SIG-M5 (cell line): ENCODE measurements at places on chromosomes 6 and 20.

DNA sequence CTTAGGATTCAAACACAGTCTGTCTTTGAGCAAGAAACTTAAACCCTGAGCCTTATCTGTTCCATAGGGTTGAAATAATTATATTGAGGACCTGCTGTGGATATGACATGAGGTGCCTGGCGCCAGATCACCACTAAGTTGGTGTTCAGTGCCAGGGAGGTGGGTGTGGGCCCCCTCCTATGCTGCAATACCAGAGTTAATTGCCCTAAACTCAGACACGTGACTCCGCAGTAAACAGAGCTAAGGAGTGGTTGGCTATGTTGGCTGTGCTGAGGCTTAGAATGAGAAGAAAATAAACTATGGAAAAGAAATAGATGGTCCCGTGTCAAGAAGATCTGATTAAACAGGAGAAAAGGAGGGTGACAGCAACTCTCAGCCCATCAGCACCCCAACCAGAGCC is 419.4 kb upstream of the JARID2 start:
- no peak for DNase-seq

GRCh38 chr6:83578057-83578456 is 65.7 kb downstream of the PRSS35 start:
- DNase-seq: no peak

- DNase-seq: no peak
These were observed 12.4 kb downstream of the LY86 start for GRCh38 chr6:6600875-6601274.

DNA sequence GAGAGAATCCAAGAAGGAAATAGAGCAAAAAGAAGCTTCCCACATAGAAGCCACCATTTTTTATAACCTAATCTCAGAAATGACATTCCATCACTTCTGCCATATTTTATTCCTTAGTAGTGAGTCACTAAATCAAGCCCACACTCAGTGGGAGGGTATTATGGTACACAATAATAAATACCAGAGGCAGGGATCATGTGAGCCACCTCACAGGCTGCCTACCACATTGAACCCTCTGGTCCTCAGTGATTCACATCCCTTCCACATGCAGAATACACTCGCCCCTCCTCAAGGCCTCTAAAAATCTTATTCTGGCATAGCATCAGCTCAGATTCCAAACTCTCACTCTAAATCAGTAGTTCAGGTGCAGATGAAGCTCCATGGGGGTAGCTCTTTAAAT is 49.4 kb downstream of the TMC2 start:
- no peak for DNase-seq

DNA sequence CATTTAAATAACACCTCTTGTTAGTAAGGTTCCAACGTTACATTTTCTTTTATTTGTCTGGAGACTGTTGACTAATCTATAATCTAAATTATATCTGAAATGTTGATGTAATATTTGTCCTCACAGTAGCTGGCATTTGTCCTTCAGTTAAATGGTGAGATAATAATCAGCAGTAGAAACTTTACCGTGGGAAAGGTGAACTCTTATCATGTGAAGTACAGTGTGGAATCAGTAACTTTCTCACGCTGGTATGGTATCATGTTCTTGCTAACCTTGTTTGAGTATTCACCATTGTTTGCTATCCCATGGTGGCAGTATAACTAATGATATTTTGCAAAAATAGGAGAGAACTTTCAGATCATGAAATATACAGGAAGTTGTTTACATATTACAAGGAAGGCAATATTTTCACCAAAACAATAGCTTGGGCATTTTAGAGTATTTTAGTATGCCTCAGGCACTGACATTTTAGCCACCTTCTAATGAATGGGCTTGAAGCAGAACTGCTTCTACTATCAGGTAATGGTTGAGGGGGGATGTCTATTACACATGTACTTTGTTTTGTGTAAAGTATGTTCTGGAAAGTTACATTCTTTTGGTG is 4.8 kb downstream of the GMNN start:
- DNase-seq: no peak

- DNase-seq: no peak
These were observed 22.4 kb downstream of the MANBAL start for GRCh38 chr20:37311710-37312355.

DNA sequence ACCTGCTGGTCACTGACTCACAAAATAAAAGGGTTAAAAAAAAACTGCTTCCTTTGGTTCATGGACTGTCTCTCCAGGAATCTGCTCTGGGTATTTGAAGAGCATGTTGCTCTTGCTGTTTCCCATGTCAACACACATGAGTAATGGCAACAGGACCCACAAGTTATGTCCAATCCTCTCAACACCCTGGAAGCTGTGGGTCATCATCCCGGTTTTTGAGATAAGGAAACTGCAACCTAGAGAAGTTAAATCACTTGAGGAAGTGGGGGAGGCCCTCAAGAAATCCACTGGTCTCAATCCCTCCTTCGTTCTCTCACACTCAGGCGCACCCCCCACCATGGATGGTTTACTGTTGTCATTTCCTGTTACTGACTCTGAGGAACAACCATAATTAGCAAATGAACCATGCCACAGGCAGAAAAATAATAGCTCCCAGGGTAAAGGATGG is 12.4 kb downstream of the MAP1LC3A start:
- no peak for DNase-seq

GRCh38 chr20:35171753-35172433 is at the start of gene PROCR:
Gene PROCR (plus strand): TSS chr20:35172072. CDS start chr20:35172155, 83 bp downstream.
- DNase-seq: peak; percentile 54

GRCh38 chr6:41269166-41269565 is 17.3 kb downstream of the TREM1 start:
- DNase-seq: no peak

GRCh38 chr6:26030716-26031115 is 56.5 kb upstream of the HFE start:
- no peak for DNase-seq

DNA sequence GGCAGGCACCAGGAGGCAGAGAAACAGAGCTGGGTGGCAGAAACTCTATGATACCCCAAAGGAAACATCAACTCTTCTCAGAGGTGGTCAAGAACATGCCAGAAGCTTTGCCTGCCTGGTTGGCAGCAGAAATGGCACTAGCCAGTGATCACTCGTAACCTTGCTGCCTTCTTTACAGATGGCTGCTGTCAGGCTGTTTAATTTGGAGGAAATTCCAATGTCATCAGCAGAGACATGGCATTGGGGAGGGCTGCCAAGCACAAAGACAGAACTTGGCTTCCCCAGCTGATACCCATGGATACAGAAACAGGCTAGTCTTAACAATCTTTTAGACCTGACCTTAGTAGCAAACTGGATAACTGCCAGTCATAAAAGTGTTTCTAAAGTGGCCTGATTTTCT is 153.6 kb downstream of the GMPR start:
- DNase-seq: no peak

- no peak for DNase-seq
These were observed 323.3 kb downstream of the CDH4 start for GRCh38 chr20:61575151-61575937.

DNA sequence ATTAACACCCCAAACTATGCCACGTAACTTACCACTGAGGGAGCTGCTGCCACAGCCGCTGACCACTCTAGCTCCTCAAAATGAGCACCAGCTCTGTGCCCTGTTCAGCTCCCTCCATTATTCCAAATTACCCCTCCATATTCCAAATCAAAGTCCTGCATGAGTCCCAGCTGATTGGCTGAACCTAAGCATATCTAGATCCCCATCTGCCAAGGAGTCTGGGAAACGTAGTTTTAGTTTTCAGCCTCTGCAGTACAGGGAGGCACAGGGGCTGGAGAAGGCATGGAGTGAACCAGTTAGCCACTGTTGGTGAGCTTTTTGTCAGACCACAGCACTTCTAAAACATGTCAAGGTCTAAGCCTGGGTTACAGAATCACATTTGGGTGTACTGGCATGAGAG is 15.9 kb downstream of the UNC5CL start:
- no peak for DNase-seq

GRCh38 chr6:12137480-12137879 is 125.4 kb downstream of the HIVEP1 start:
- DNase-seq: no peak

- DNase-seq: no peak
These were observed 16.0 kb downstream of the WDR27 start for GRCh38 chr6:169685860-169686259.

DNA sequence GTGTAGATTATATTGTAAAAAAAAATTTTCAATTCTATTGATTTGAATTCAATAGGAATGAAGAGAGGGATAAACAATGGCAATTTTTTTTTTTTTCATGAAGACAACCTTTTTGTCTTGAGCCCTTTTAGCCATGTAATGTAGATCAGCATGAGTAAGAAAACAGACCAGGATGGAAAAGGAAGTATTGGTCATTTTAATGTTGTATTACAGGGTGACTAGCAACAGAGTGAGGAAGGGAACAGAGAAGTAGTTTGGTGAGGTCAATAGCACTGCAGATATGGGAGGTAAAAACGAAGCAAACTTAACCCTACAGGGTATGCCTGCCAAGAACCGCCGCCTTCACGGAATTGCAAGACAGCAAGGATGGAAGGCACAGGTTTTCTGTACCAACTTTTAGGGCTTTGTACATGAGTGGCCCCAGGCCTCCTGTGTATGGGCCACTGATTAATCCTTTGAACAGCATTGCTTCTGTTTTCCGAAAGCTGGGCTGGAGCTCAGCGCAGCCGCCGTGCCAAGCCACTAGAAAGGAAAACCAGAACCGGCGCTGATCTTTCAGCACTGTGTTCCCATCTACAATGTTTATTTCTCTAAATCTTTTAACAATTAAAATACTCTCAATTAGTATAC is 383.7 kb downstream of the CENPW start:
- no peak for DNase-seq

- peak; percentile 31 for DNase-seq
These were observed 1.1 kb upstream of the SYTL3 start for GRCh38 chr6:158648682-158649131.

GRCh38 chr6:85363870-85364269 is 86.0 kb upstream of the NT5E start:
- DNase-seq: no peak

DNA sequence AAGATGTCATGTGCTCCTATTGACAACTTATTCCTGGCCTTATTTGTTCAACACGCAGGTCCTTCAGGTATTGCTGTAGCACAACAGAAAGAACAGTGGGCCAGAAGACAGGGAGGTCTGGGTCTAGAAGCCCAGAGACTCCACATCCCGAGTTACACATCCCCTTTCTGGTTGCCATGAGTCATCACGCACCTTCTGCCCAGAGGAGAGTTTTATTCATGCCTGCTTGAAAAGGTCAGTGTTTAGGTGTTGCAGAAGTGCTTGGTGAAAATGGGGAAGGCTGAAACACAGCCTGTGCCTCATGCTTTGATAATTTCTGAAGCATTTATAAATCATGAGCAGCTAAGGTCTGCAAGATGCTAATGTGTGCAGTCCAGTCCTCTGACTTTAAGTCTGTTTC is 256.4 kb downstream of the GMPR start:
- peak; percentile 3 for DNase-seq

DNA sequence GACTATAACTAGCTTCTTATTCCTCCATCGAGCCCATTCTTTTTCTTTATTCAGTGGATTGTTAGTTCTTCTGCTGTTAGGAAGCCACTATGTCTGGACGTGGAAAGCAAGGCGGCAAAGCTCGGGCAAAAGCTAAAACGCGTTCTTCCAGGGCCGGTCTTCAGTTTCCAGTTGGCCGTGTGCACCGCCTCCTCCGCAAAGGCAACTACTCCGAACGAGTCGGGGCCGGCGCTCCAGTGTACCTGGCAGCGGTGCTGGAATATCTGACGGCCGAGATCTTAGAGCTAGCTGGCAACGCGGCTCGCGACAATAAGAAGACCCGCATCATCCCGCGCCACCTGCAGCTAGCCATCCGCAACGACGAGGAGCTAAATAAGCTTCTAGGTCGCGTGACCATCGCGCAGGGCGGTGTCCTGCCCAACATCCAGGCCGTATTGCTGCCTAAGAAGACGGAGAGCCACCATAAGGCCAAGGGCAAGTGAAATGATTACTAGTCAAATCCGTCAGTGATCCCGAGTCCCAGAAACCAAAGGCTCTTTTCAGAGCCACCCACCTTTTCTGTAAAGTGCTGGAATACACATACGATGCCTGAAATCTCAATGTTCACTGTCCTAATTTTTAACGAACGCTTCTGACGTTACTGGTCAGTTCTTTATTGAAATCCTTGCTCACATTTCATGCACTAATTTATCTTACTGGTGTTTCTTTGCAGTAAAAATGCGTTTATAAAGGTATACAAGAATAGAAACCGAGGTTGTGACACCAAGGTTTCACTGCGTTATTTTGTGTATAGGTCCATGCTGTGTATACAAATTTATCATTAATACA is 129.9 kb downstream of the HFE start:
- peak; percentile 75 for DNase-seq

GRCh38 chr20:58401162-58401561 is 12.1 kb downstream of the VAPB start:
- no peak for DNase-seq

DNA sequence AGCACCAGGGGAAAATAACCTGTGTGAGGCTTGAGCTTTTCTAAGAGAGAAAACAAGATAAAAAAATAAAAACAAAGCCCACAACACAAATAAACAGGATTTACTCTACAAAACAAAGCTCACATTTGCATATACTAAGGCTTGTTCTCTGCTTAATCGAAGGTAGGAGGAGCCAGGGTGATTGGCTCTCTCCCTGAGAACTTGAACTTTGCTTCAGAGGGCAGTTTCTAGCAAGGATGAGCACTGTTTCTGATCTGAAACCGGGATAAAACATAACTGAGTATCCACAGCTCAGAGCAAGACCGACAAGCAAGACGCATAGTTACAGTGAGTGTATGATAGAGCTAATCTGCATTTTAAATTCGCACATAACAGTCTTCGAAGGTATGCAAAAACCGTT is 200.6 kb downstream of the PRKN start:
- no peak for DNase-seq

GRCh38 chr6:33907227-33907626 is 103.4 kb upstream of the MLN start:
- no peak for DNase-seq

DNA sequence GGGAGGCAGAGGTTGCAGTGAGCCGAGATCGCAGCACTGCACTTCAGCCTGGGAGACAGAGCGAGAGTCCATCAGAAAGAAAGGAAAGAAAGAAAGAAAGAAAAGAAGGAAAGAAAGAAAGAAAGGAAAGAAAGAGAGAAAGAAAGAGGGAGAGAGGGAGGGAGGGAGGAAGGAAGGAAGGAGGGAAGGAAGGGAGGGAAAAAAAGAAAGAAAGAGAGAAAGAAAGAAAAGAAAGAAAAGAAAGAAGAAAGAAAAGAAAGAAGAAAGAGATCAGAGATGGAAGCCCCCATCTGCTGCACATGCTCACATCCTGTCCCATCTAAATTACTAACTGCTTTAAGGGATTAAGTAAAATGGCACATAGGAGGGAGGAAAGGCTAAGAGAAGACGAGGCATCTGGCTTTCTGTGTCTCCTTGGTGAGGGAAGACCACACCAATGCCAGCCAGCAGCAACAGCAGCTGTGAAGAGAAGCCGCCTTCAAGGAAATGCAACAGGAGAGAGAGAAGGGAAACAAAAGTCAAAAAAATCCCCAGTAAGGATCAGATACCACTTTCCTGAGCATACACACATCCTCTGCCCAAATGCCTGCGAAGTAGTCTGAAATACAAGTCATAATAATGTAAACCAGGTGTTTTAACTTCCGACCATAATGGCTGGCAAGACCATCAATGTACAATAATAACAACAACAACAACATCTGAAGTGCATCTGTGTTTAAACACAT is 300.2 kb upstream of the JARID2 start:
- DNase-seq: no peak
